ENCODE measurements at places on chromosomes 12 and 14. TPM values are rescaled to one million over a fixed set of nuclear protein-coding genes. Genes with fewer than 3 reads are reported as not detected.

The TPH2 gene
- 0.10 TPM for total RNA-seq

The TMEM233 gene
- 0.92 TPM for total RNA-seq

GRCh38 chr12:104248444-104248843, 32.9 kb downstream of the TXNRD1 start:
- no peak for DNase-seq

GRCh38 chr14:94377866-94378470, 10.4 kb downstream of the SERPINA1 start:
- DNase-seq: no peak

The ENDOU gene
- 16.4 TPM for total RNA-seq

The RIMBP2 gene
- total RNA-seq: 0.62 TPM

GRCh38 chr12:52175371-52176350, 16.2 kb downstream of the KRT80 start:
- peak; percentile 68 for DNase-seq

- DNase-seq: no peak
Observed at GRCh38 chr12:131072451-131073230, 118.9 kb downstream of the ADGRD1 start.

- no peak for DNase-seq
Observed at GRCh38 chr12:107650977-107651376, 34.6 kb upstream of the PWP1 start.

DNA sequence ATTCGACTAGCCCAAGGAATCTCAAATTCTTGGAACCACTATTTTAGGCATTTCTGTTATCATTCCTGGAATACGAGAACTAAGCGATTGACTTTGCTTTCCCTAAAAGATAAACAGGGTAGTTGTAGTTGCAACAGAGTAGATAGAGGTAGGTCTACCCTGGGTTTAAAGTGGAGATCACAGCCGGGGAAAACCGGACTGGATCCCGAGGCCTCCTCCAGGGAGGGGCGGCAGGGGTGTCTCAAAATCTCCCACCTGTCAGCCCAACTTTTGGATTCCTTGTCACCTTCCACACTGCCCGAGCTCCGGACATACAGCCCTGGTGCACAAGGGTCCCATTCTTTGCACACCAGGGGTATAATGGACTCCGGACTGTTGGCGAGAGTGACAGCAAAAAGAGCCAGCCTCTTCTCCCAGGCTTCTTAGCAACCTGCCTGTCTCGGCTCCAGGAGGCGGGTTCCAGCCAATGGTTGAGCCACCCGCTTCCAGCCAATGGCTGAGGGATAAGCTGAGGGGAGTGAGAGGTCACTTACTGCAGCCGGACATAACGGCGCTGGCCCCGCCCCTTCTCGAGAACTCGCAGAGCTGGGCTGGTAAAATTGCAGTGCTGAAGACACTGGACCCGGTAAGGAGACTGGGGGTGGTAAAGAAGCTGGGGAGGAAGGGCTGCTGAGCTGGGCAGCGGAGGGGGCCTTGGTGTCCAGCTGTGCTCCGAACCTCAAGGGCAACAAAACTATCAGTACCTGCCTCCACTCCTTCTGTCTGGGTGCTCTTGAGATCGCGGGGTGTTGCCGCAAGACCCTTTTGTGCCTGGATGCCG, at the start of gene SUOX:
SUOX (plus strand) TSS at position 562 of the 820 bp plus-strand sequence. CDS start 4,946 bp downstream, outside the sequence.
- peak; percentile 98 for DNase-seq

DNA sequence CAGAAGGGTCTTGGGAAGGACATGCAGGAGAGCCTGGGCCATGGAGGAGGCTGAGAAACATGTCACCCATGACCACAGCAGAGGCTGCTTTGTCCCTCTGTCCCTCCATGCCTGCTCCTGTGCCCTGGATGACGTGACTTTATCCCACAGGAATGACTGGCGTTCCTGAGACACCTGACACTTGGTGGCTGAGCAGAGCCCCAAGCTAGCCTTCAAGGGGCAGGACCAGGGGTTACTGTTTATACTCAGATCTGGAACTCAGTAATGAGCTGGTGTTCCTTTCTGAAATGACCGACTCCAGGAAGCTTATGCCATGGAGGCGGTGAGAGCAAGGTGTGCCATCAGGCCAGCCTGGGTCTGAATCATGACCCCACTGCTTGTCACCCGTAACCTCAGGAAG, 44.2 kb downstream of the ZFP36L1 start:
- DNase-seq: no peak

GRCh38 chr14:102668291-102668873, 75.9 kb downstream of the RCOR1 start:
- DNase-seq: no peak

The ETFBKMT gene
- total RNA-seq: 3.8 TPM

GRCh38 chr14:52350445-52350844, 36.3 kb downstream of the PTGER2 start:
- DNase-seq: no peak

Measured in tongue (tissue), 3 donors.